OCI-M1 (cell line): ENCODE measurements at places on chromosomes 4 and X.

DNA sequence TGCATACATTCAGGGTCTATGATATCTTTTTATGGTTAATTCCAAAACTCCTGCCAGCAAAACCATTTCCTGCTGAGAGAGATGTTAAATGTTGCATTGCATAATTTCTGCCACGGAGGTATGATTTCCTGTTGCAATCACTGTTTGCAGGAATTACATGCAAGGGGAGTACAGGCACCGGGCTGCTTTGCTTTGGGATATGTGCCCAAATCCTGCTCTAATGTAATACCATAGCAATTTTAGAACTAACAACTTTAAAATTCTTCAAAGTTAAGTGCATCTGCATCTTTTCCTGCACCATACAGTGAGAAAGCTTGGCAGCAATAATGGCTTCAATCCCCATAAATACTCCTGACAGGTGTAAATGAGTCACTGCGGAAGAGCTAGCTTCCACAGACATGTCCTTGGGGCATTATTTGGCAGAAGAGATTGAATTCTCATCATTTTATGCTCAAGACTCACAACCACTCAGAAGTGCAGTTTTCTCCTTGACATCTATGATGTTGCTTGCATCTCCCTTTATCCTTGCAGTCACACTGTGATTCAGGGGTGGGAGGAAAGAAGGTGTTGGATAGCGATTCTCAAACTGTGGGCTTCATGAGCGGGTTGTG, 29.6 kb downstream of the TRIM2 start:
- no peak for DNase-seq

DNA sequence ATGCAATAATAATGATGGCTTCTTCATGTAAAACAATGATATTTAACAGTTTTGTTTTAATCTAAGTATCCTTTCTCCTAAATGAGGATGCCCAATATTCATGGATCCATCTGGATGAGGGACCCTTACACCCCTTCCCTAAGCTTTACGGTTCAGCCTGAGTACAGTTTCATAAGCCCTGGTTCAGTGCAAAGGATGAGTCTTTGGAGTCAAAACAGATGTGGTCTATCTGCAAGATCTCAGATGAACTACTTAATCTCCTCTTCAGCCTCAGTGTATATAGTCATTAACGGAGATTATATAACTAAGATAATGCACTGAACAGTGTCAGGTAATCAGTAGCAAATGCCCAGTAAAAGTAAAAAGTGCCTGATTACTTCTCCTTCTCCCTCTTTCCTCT, 22.1 kb downstream of the ANXA5 start:
- DNase-seq: no peak

- DNase-seq: peak; percentile 68
Measured at GRCh38 chr4:6987588-6987961, 55.6 kb upstream of the TADA2B start.

DNA sequence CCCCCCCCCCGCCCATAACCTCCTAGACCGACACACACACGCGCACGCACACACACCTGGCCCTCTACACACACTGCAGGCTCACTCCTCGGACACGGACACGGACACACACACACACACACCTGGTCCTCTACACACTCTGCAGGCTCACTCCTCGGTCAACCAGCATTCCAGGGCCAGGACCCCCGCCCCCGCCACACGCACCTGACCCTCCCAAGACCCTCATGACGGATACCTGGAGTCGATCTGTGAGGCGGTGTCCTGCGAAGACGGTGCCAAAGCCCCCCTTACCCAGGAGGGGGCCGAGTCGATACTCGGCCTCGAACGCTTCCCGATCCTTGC, 552 bp downstream of the PIM2 start:
- peak; percentile 45 for DNase-seq

DNA sequence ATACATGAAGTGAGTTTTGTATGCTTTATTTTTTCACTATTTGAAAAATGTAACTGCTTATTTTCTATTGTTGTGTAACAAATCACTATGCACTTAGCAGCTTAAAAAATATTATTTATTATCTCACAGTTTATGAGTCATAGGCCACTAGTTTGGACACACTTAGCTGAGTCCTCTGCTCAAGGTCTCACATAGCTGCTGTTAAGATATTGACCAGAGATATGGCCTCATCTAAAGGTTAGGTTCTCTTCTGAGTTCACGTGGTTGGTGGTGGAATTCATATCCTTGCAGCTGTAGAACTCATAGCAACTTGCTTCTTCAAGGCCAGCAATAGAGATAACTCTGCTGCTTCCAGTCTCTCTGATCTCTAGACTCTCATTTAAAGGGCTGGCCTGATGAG, 534.4 kb downstream of the SPRY1 start:
- no peak for DNase-seq

DNA sequence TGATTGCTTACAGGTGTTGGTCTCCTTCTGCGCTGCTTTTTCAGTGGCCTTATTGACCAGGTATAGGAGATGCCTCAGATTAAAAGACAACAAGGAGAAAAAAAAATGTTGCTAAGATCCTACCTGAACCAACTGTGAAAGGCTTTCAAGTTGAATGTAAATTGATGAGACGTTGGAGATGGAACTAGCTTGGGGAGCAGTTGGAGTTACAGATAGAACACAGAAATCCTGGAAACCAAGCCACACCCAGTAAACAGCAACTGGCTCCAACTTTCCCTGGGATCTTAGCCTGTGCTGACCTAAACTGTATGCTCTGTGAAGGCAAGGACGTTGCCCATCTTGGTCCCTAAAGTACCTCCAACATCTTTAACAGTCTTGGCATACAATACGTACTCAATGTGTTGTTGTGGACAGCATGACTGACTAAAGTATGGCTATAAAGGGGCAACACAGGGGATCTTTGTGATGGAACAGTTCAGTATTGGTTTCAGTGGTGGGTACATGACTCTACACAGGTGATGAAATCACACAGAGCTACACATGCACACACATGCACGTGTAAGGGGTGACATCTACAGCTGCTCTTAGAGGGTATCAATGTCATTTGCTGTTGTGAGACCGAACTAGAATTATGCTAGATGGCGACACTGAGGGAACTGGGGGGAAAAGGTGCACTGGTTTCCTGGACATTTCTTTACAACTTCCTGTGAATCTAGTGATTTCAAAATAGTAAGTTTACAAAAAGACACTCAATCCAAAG, 22.3 kb downstream of the GAB3 start:
- DNase-seq: no peak

DNA sequence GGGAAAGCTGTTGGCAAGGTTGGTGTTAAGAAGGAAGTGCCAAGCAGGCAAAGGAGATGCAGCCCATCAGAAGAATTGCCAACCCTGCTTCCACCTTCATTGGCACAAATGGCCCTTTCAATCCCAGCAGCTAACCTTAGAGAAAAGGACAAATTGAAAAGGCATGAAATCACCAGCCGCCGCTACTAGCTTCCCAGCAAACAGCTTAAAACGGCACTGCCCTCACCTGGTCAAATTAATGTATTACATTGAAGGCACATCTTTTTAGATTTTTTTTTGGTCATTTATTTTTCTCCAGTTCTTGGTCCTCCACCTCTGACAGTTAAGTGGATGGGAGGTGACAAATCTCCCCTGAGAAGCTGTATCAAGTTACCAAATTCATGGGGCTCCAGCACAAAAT, 51.0 kb upstream of the NHSL2 start:
- peak; percentile 68 for DNase-seq

DNA sequence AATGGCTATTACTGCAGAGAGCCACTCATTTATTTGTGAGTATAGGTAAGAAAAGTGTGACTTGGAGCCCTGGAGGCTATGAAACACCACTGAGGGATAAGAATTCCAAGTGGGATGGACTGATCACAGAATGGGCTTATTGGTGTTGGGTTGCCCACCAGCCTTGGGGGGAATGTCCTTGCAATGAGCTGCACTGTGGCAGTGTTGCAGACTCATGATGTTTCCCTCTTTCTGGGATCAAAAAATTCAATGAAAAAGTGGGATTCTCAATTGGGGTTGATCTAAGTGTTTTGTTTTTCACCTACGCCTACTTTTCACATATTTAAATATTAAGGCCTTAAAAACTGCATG, 1024.5 kb upstream of the PCDH10 start:
- no peak for DNase-seq

DNA sequence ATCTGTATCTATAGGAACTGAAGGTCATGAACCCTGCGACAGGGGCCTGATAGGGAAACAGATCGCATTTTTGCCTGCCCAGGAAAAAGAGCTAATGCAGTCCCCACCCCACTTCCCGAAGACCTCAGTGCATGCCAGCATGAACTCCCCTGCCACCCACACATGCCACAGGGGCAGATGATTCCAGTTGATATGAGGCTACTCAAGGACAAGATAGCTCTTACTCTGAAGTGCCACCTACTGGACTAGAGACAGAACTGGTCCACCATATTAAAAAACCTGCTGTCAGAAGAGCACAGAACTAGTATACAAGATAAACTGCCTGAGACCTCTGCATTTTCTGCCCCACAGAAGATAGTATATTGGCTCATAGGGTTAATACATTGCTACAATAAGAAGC, 68.0 kb downstream of the YIPF7 start:
- DNase-seq: peak; percentile 82

GRCh38 chr4:152962150-152962549, 26.0 kb downstream of the FHDC1 start:
- DNase-seq: peak; percentile 37

- no peak for DNase-seq
Measured at GRCh38 chr4:150323406-150324325, 245.4 kb downstream of the DCLK2 start.

DNA sequence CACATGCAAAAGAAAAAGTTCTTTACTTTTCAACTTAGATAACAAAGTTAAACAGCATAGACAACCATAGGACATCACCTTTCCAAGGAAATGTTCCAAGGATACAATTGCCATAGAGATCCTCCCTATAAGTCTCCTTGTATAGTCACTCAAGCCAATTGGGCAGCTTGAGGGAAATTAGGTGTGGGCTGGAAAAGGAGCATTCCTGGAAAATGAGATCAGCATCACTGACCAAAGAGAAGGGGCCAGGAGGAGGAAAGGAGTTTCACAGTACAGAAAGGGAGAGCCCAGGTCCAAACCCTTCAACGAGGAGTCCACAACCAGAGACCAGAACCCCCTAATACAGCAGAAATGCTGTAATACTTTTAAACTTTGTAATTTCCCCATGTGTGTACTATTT, 91.5 kb upstream of the PPARGC1A start:
- DNase-seq: no peak

DNA sequence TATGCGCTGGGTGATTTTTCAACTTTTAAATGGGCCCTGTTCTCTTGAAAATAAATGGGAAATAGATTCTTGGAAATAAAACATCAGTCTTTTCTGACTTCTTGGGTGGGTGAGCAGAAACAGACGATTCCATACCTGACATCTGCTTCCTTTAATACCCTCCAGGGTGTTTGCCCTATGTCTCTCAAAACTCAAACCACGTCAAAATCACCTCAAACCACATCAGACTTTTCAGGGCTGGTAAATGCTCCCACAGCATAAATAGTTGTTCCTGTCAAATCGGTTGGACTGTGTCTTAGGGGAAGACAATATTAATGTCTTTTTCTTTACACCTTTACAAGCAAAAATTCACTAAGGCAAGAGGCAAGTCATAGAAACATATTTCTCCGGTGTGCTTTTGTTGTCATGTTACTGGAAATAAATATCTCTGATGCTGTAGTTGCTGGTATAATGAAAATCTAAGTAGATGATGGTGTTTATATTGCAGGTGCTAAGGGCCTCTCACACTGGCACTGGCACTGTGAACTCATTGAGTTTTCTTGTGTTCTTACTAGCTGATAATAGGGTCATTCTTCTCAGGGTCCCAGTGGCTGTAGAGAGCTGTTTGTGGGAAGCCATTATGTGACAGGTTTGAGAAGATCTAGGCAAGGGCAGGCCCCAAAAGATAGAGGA, 380.4 kb downstream of the RAPGEF2 start:
- no peak for DNase-seq

GRCh38 chr4:121822796-121823504, 733 bp downstream of the CCNA2 start:
- peak; percentile 82 for DNase-seq

DNA sequence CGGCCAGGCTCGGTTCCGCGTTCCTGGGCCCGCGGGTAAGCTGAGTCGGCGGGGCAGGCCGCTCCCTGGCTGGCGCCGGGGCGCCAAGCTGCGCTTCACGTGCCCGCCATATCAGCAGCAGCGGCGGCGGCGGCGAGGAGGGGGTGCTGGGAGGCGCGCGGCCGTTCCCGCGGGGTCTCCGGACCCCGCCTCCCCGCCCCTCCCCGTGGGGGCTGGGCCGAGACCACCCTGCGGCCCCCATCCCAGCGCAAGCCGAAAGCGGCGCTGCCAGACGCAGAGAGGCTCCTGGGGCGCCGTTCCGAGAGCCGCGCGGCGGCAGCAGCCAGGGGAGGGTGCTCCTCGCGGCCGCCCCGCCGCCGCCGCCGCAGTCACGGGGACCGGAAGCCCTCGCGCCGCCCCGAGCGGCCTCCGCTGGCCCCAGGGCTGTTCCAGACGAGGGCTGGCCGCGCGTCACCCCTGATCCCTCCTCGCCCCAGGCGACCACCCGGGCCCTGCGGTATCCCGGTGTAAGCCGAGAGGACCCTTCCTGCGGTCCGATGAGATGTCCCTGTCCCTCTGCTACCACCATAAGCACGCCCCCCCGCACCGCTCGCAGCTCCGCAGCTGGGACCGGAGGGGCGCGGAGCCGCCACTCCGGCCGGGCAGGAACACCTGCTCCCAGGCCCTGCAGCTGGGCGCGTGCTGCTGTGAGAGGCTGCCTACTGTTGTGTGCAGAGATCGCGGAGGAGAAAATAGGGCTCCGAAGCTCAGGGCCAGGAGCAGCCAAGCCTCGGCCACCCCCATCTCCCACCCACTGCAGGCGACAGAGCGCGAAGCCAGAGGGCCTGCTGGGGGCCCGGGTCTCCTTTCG, 7.5 kb upstream of the BCOR start:
- DNase-seq: peak; percentile 47

DNA sequence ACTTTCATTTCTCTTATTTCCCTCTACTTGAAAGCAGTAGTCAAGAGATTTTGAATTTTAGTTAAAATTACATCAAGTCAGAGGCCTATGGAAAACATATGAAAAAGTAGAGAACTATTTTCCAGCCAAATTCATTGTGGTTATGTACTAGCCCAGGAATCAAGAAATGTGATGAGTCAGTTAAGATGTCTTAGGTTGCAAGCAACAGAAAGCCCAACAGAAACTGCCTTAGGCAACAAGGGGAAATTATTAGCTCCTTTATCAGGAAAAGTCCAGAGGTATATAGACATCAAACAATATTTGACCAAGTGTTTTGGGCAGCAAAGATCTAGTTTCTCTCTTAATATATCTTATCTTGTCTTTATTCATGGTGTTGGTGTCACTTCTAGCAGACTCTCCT, 37.8 kb upstream of the FRMD7 start:
- no peak for DNase-seq
